ENCODE measurements at places on chromosomes 2 and 18. TPM values are rescaled to one million over a fixed set of nuclear protein-coding genes. Genes with fewer than 3 reads are reported as not detected.

- peak; percentile 41 for DNase-seq
Observed at GRCh38 chr2:227472265-227473121, 537 bp downstream of the AGFG1 start.

GRCh38 chr2:217958884-217959225 is 43.9 kb downstream of the TNS1 start:
- DNase-seq, result no peak

GRCh38 chr2:186868344-186868743 is 19.4 kb upstream of the ZSWIM2 start:
- DNase-seq, result peak; percentile 85

DCC gene
- not detected for total RNA-seq

Measured in endothelial cell of umbilical vein (primary cell).